ENCODE measurements at places on chromosomes 1 and 21.

DNA sequence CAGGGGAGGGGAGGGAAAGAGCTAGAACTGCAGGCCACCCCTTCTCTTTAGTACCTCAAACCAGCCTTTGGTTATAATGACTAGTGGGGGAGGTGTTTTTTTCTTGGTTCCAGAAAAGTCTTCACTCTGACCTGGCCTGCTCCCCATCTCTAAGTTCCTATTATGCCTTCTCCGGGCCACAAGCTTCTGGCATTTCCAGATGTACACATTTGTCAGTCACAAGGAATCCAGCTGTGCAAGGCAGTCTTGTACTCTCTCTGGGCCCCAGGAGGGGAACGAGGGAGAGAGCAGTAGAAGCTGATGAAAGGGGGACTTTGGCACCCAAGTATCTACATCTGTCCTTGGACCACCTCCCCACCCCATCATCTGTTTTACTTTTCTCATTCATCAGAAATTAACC lies 2.7 kb upstream of the FALEC start:
- DNase-seq, result no peak

DNA sequence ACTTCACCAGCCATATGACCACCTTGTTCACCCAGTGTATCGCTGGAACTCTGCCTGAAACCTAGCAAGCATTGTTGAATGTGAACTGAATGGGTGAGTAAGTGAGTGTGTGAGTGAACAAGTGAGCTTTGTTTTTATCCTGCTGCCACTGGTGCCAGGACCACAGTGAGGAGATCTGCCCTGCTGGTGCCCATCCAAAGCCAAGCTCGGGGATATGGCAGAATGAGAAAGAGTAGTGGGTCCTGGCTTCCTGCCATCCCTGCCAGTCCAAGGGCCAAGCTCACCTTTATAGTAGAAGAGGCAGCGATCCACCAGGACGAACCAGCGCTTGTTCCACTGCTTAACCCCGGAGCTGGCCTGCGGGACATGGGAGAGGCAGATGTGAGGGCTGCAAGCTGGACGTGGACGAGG lies 53.4 kb upstream of the GOLT1A start:
- DNase-seq, result no peak

- DNase-seq, result no peak
Measured at GRCh38 chr1:70504176-70504820, 93.2 kb downstream of the CTH start.

- no peak for DNase-seq
Measured at GRCh38 chr1:220879076-220879508, at the start of gene HLX. Gene HLX (plus strand): TSS chr1:220879443. CDS start chr1:220879858, 415 bp downstream.

DNA sequence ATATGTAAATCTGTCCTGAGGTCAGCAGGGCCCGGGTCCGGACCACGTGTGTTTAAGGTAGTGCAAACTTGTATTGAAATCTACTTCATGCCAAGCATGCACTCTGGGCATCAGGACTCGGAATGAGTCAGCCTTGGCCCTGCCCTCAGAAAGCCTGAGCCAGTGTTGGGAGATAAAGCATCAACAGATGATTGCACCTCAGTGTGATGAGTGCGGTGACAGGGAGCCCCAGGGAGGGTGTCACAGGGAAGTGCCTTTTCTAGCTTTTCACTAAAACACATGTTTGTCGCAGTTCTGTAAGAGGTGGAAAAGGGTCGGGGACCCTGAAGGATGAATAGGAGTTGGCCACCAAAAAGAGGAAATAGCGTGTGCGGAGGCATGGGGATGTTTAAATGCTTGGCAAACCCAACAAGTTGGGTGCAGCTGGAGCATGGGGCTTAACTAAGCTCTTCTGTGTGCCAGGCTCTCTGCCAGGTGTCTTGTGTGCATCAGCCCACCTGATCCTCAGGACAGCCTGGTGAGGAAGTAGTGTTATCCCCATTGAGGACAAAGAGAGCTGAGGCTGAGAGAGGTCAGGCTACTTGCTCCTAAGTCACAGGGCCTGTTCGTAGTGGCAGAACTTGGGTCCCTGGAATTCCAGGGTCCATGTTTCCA lies 48.2 kb upstream of the EPB41 start:
- no peak for DNase-seq

GRCh38 chr1:77639056-77639455 lies 43.4 kb downstream of the ZZZ3 start:
- DNase-seq, result no peak

- no peak for DNase-seq
Measured at GRCh38 chr1:159443066-159443750, 3.7 kb downstream of the OR10J1 start.

DNA sequence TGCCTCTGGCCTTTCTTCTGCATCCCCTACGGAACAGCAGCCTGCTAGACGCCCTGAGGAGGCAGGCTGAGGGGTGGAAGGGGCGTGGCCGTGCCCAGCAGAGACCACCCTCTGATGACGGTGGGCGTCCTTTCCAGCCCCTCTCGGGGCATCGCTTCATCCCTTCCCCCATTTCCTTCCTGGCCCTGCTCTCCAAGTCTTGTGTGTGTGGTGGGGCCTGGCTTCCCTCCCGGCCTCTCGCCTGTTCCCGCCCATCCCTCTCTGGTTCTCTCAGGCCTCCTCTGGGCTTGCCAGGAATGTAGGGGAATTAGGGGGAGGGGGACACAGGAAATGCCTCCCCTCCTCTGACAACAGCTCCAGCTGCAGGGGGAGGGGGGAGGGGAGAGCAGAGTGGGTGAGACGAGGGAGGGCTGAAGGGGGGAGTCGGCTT lies 51.1 kb downstream of the SKI start:
- DNase-seq, result no peak

- no peak for DNase-seq
Measured at GRCh38 chr21:17597680-17598079, 15.0 kb downstream of the BTG3 start.

DNA sequence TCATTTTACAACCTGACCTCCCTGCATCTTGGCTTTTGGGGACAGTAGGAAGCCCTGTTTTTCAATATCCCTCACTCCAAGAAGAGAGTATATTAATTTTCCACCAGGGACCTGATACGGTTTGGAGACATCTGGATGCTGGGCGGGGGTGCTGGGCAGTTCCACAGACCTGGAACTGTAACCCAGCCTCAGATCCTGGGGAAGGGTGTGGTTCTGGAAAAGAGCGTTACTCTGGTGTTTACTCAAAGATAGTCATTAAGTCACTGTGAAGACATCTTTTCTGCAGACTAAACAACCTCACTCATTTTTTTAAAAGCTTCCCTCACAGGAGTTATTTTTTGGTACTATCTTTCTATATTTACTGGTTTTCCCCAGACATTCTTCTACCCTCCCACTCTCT lies 189.8 kb downstream of the CLIC6 start:
- DNase-seq, result no peak

- DNase-seq, result no peak
Measured at GRCh38 chr1:201587729-201588128, 48.8 kb downstream of the NAV1 start.

DNA sequence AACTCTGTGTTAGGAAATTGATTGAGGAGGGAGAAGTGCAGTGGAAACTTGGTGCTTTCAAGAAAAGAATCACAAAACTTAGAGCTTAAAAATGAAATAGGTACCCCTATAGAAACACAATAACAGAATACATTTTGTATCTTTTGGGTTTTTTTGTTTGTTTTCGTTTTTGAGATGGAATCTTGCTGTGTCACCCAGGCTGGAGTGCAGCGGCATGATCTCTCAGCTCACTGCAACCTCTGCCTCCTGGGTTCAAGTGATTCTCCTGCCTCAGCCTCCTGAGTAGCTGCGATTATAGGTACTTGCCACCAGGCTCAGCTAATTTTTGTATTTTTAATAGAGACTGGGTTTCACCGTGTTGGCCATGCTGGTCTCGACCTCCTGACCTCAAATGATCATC lies 51.5 kb upstream of the RAVER2 start:
- DNase-seq, result no peak

- no peak for DNase-seq
Measured at GRCh38 chr1:117959364-117959763, 29.8 kb downstream of the WDR3 start.
